Astrocyte (in vitro differentiated cells and primary cell): ENCODE measurements at places on chromosomes 1 and 21. TPM values are rescaled to one million over a fixed set of nuclear protein-coding genes. Genes with fewer than 3 reads are reported as not detected.

DNA sequence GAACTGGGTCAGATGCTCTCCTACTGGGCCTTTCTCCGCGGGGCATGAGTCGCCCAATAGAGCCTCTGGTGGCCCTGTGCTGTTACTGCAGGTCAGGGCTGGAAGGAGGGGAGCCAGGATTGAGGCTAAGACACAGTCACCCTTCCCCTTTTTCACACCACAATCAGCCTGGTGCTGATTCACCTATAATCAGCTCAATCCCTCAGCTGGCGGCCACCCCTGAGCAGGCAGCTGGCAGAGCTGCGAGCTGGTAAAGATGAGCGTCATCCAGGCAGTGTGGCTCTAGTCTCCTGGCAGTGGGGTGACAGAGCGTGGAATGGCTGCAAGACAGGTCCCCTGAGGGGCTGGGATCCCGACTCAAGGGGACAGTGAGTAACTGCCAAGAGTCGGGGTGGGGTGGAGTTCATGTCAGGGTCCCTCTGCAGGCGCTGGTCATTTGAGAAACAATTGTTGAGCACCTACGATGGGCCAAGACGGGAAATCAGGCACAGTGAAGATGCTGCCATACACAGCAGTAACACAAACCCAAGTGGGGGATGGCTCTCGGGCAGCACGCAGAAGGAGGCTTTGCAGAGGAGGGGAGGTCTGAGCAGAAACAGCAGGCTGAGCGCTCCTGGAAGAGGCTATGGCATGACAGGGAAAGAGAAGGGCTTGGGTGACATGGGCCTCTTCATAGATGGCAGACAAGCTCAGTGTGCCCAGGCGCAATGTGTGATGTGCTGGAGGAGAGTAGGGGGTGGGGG, 21.8 kb downstream of the ATF3 start:
- no peak for DNase-seq

DNA sequence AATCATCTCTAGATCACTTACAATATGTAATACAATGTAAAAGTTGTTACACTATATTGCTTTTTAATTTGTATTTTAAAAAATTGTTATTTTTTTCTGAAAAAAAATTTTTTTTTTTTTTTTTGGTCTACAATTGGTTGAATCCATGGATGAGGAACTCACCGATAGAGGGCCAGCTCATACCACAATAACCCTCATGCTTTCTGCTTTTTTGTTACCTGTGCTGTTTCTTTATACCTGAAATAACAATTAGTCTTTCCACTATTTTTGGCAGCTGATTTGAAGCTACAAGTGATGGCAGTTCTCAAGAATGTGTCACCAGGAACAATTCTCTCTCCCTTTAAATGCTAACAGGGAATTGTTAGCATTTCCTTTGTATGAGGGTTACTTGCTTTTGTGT, 12.0 kb downstream of the SMG7 start:
- DNase-seq, result no peak

DNA sequence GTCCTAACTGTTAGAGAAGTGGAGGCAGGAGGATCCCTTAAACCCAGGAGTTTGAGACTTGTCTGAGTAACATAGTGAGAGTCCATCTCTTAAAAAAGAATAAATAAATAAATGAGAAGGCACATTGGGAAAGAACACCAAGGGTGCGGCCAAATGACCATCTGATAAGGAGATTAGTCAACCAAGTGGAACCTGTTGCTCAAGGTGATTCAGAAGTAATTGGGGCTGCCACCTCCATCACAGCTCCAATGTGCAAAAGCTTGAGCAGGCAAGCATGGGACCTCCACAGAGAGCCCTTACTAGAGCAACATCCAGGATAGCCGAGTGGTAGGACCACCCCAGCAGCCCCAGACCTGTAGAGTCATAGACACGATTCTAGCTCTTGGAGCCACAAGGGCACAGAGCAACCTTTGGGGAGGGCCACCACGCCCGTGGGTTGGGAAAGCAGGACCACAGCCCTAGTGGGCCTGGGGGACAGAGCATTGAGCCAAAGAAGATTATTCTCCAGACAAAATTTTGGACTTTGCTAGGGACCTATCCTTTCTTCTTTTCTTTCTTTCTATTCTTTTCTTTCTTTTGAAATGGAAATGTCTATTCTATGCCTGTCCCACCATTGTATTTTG, 40.9 kb downstream of the KCNK1 start:
- DNase-seq, result peak; percentile 22

DNA sequence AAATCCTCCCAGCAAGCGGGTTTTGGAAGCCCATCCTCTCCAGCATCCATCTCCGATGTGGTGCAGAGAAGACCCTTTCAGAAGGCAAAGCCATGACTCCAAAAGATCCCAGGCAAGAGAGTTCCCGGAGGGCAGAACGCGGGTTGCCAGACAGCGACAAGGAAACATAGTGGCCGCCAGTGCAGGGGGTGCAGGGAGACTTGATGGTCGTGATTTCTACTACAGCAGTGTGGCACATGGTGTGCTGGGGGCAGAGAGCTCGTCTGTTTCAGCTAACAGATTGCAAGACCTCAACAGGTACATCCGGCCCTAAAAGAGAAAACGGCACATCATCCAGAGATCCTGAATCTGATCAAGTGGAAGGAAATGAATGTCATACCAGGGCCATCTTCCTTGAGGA, 74.3 kb downstream of the HLCS start:
- DNase-seq, result no peak

GRCh38 chr1:202671399-202671798, 38.9 kb downstream of the SYT2 start:
- no peak for DNase-seq

DNA sequence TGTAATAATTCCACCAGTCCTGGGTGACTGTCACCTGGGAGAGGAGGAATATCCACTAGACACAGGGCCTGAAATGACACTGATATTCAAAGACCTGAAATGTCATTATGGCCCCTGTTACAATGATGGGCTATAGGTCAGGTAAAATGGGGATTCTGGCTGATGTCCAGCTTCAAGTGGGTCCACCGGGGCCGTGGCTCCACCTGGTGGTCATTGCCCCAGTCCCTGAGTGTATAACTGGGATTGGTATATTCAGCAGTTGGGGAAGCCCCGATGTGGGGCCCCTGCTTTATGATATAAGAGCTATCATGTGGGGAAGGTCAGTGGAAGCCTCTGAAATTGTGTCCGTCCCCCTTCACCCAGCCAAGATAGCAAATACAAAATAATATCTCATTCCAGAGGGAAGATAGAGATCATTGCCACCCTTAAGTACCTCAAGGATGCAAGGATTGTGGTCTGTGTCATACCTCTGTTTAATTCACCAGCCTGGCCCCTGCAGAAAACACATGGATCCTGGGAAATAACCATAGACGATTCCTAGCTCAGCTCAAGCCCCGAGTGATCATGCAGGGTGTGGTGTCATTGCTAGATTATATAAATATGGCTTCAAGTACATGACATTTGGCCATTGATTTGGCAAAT, 19.4 kb downstream of the PLEKHO1 start:
- DNase-seq, result no peak

ACTL8 gene
- total RNA-seq, result 1.3 and 2.0 TPM in 2 replicates

CNTN2 gene
- total RNA-seq, result 0.07 and 0.23 TPM in 2 replicates

SLAMF7 gene
- total RNA-seq, result 0.31 and 0.32 TPM in 2 replicates
